ENCODE measurements at places on chromosomes 3 and 15.

DNA sequence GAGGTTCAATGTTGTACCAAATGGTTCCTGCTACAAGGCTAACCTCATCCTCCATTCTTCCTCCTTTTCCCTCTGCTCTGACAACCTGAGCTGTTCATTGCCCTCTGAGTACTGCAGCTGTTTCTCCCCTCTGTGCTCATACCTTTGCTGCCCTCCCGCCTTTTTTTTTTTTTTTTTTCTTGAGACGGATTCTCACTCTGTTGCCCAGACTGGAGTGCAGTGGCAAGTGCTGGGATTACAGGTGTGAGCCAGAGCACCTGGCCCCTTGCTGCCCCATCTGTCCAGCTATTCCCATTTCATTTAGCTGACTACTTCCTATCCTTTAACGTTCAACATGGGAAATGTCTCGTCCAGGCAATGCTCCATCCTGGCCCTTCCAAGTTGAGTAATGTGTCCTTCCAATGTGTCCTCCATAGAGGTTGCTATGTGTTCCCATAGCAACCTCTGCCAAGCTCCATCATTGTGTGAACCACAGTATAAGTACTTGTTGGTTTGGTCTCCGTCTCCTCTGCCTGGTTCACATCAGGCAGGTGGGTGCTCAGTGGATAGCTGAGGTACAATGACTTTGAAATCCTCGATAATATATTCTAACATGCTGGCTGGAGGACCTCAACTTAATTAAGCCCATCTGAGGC is 179.9 kb upstream of the ANKRD28 start:
- no peak for DNase-seq

DNA sequence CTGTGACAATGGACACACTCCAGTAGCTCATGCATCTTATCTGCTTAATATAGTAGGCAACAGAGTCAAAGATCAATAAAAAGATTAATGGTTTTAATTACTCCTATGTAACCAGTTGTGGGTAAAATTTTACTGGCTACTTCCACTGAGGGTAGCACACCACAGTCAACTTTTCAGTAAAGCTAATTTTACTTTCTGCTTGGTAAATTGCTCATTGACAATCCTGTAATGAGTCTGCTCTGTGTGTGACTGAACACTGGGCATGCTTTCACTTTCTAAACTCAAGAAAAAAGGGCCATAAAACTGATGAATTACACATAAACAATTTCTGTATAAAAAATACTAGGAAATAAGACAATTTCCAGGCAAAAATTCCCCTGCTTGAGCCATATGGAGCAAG is 838.3 kb downstream of the VGLL3 start:
- no peak for DNase-seq

DNA sequence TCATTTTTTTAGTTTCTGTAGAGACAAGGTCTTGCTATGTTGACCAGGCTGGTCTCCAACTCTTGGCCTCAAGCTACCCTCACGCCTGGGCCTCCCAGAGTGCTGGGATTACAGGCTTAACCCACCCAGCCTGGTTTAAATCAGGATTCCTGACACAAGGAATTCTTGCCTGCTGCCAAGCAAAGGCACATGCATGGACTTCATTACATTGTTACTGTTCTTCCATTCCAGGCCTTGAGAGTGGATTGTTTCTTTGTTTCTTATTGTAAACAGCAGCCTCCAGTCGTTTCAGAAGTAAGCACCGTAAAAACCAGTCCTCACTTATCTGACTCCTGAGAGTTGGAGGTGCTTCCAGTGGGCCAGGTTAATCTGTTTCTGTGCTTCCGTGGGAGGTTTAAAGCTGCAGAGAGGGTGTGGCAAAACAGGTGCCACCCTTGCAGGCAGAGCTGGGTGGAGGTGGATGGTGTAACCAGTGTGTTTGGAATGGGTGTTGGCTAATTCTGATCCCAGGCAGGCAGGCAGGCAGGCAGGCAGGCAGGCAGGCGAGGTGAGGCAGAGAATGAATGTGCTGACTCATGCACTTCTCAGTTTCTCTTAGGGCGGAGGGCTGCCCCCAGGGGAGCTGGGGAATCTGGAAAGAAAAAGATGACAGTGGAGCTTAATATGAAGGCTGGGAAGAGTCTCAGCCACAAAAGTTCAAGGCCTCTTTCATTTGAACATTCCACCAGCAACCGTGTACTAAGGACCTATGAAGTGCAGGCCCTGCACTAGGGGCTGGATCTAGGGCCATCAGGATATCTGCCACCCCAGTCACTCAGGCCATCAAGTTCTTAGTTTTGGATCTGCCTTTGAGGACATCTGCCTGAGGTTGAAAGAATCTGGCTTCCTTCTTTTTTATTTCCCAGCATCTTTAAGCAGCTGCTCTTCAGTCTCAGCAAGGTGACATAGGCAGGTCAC is 37.0 kb upstream of the CDCP1 start:
- peak; percentile 60 for DNase-seq

GRCh38 chr15:37586011-37586583 is 348.3 kb upstream of the TMCO5A start:
- DNase-seq, result no peak

DNA sequence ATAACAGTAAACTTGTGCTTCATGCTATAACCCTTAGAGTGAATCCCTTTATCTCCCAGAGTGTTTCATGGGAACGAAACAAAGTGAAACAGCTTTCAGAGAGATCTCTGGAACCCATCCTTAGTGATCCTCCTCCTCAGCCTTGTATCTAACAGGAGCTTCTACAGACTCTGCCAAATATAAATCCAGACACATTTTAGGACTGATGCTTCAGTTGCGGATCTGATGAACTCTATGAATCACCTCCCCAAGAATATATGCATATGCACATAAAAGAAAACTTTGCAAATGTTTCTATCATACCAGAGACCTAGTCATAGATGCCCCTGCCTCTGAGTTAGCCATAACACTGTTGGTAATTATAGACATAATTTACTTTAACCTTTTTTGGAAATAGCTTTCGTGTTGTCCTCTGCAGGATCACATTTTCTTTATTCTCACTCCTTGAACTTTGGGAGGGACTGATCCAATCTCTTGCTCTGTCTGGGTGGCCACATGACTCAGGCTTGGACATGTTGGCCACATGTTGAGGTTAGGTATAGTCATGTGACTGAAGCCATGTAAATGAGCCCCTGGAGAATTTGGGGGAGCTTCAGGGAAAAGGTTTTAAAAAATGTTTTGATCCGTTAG is 306.4 kb upstream of the CNTN3 start:
- no peak for DNase-seq

GRCh38 chr3:119418641-119419040 is 44.8 kb downstream of the TMEM39A start:
- DNase-seq, result no peak

DNA sequence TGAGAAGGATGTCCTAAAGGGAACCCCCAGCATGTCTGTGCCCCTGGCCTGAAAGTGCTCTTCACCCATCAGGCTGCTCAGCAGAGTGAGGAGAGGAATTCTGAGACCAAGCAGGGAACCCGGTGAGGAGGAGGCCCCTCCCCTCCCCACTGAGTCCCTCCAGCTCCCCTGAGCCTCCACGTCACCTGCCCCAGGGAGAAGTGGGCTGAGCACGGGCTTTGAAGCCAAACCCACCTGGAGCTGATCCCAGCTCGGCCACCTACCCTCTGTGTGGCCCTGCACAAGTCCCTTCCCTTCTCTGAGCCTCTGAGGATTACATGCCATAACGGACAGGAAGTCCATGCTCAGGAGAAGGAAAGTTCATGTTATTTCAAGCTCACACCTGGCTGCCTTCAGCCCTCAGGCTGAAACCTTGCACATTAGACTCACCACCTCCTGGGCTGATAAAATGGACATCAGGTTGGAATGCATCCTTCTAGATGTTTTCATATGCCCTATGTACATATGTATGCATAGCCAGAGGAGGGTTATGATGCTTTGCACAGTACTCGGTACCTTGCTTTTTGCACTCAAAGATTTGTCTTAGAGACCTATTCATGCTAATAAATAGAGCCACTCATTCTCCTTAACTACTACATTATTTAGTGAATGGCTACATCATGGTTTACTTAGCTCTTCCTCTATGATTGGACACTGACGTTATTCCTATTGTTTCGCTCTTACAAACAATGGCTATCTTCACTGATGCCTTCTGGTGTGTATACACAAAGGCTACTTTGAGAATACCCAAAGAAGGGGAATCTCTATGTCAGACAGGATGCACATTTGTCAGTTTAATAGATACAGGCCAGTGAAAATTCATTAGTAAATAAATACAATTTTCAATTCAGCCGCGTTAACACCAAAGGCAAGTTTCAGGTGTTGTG is 31.6 kb upstream of the GATA2 start:
- no peak for DNase-seq

DNA sequence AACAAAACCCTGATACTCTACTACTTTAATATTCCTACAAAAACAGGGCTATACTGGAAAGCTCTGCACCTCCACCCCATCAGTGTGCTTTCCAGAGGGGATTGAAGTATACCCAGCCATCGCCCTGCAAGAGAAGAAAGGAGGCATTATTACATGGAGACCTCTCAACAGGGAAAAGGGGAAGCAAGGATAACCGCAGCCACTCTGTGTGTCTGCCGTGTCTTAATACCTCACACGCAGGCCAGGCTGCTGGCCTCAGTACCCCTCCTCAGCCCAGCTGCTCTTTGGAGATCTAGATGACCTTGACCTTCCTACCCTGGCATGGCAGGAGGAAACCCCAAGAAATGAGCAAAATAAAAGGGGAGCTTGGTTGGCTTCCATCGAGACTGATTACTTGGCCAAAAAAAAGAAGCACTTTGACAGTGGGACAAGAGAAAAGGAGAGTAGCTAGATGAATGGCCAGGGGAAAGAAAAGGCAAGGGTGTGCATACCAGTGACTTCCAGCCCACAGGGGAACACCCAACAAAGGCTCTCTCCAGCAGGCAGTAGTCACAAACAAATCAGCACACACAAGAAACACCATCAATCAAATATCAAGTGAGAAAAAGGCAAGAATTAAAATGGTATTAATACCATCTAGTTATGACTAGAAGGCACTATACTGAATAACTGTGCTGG is 129.4 kb downstream of the STT3B start:
- no peak for DNase-seq

Measured in cardiac septum (tissue), 1 donor.